ENCODE measurements at places on chromosomes 11 and 22.

DNA sequence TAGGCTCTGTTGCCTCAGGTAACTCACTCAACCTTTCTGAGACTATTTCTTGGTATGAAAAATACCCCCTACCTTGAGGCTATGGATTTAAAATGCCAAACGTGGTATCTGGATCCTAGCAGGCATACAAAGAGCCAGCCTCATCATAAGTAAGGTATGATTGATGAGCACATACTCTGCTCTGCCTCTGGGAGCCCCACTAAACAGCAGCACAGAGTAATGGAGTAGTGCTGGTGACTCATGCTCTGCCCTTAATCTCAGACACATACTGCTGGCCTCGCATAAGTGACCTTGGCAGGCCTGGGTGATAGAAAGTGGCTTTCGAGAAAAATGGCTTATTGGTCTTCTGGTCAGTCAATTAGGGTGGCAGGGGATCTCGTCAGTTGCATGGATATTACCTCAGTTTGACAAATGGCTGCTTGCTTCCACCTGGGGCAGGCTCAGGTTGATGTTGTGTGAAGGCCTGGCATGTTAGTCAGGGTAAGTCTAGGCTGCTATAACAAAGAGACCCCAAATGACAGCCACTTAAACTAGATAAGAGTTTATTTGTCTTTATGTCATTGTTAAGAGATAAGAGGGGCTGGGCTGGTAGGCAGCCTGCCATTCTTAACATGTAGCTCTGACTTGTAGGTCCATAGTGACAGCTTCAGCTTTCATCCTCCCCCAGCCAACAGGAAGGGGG, 15.2 kb upstream of the SLC6A5 start:
- H3K4me3 ChIP-seq, result no peak overlapping the region
- no peaks in the 10 kb centered on the region for H3K4me1 ChIP-seq
- H3K27ac ChIP-seq, result no peak overlapping the region
- no peak for DNase-seq
- no peaks in the 10 kb centered on the region for H3K27me3 ChIP-seq

- no peak for DNase-seq
- peaks cover 4% of the 10 kb centered on the region for H3K36me3 ChIP-seq
- peaks cover 9% of the 10 kb centered on the region for H3K4me1 ChIP-seq
- no peak overlapping the region for H3K27ac ChIP-seq
- H3K4me3 ChIP-seq, result no peak overlapping the region
Observed at GRCh38 chr11:19845626-19846025, 133.0 kb downstream of the NAV2 start.

DNA sequence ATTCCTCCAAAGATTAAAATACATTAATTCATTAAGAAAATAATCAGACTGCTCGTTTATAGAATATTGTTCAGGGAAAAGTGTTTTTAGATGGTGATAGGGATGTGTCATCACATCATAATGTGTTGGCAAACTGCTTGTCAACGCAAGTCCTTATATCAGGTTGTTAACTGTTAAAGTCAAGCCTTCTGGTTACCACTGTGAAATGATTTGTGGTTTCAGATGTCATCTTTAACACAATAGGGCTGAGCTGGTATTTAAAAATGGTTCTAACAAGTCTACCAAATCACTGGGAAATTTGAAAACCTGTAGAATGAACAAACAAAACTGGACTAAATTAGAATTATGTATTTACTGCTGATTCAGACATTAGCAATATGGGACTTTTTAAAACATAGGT, 2.4 kb upstream of the MMP13 start:
- no peaks in the 10 kb centered on the region for H3K36me3 ChIP-seq
- no peak overlapping the region for H3K27ac ChIP-seq
- H3K27me3 ChIP-seq, result no peaks in the 10 kb centered on the region
- no peak overlapping the region for H3K4me3 ChIP-seq

GRCh38 chr22:23849009-23850006, 8.4 kb upstream of the SLC2A11 start:
- peak; percentile 55 for DNase-seq
- H3K4me3 ChIP-seq, result no peak overlapping the region
- no peaks in the 10 kb centered on the region for H3K36me3 ChIP-seq
- peaks cover 12% of the 10 kb centered on the region for H3K4me1 ChIP-seq
- no peak overlapping the region for H3K27ac ChIP-seq
- H3K27me3 ChIP-seq, result no peaks in the 10 kb centered on the region

DNA sequence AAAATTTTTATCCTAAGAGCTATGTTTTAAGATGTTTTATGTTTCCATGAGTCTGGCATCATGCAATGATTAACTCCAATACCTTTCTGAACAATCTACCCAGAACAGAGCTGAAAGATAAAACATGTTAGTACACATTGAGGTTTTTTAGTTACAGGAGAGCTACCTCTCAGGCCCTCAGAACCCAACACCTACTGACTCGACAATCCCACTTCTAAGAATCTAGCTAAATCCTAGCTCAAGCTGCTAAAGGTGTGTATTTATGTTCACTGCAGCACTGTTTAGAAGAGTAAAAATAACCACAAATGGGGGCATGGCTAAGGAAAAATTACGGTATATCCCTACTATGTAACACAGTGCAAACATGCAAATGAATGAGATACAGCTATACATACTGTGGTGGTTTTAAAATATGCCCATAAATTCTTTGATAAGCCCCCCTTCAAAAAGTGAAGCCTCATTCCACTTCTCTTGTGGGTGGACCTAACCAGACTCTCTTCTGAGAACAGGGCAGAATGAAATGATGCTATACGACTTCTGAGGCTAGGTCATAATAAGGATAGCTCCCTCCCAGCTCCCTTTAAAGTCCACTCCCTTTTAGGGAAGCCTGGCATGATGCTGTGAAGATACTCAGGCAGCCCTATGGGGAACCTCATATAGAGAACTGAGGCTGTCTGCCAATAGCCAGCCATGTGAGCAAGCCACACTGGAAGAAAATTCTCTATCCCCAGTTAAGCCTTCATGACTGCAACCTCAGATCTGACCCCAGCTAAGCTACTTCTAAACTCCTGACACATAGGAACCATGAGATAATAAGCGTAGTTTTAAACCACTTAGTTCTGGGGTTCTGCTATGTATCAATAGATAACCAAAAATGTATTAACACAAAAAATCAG, 29.5 kb downstream of the TMEM123 start:
- H3K27me3 ChIP-seq, result no peaks in the 10 kb centered on the region
- H3K4me1 ChIP-seq, result no peaks in the 10 kb centered on the region
- H3K4me3 ChIP-seq, result no peak overlapping the region
- no peak for DNase-seq
- no peaks in the 10 kb centered on the region for H3K36me3 ChIP-seq

All from fibroblast of lung (primary cell).